Smooth muscle cell of the pulmonary artery (primary cell): ENCODE measurements at places on chromosomes 13 and 19. TPM values are rescaled to one million over a fixed set of nuclear protein-coding genes. Genes with fewer than 3 reads are reported as not detected.

HSPB6 gene
- total RNA-seq, result 106 and 161 TPM in 2 replicates

CEACAM1 gene
- total RNA-seq, result not detected in 2 replicates

VMAC gene
- 5.0 and 5.9 TPM in 2 replicates for total RNA-seq

LAIR2 gene
- not detected in 2 replicates for total RNA-seq

IGSF23 gene
- not detected in 2 replicates for total RNA-seq
